ENCODE measurements at places on chromosomes 2 and 18.

DNA sequence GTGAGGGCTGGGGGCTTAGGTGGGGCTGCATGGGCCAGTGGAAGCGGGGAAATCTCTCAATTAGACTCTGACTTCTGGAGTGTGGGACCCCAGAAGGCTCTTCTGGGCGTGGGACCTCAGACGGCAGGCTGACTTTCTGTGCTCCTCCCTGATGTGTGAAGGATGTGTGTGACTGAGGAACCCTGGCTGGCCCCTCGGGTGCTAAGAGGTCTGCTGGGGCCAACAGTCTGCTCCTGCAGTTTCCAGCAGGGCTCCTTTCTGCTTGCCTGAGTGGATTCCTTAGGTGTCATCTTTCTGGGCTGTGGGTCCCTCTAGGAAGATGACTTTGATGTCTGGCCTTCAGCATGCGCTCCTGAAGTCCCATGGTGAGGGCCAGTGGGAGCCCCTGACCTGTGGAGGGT is 167.5 kb downstream of the DYSF start:
- no peak for DNase-seq

GRCh38 chr2:204298404-204298803 is 246.9 kb upstream of the PARD3B start:
- DNase-seq: no peak

- DNase-seq: no peak
These were observed 157.0 kb upstream of the SH3BP4 start for GRCh38 chr2:234794866-234795265.

DNA sequence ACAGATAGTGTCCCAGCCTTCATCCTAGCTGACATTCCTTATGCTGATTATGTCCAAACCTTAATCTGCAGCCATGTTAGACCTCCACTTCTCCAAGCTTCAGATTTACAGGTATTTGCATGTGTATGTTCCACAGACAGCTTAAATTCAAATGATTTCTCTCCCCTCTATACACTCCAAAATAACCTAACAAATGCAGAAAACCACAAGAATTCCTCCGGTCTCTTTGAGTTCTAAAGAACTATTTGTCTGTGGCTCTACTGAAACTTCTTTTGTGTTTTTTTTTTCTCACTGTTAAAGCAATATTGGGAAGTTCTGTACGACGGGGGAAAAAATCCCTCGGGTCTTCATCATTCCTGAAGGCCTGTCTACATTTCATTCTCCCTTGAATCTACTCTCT is 8.6 kb downstream of the NDUFS1 start:
- no peak for DNase-seq

DNA sequence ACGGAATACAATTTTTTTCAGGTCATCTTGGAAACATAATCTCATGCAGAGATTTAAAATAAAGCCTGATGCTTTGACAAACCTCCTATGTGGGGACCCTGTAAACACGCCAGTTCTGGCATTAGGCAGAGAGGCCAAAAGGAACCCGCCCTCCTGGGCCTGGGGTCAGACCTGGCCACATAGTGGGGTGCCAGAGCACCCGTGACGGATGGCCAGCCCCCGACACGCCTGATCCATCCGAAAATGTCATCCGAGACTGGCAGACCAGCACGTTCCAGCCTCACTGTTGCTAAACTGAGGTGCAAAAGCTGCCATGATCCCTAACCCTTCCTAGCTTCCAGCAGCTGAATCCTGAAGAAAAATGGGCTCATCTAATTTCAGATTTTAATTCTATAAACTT is 222.6 kb upstream of the SALL3 start:
- no peak for DNase-seq

DNA sequence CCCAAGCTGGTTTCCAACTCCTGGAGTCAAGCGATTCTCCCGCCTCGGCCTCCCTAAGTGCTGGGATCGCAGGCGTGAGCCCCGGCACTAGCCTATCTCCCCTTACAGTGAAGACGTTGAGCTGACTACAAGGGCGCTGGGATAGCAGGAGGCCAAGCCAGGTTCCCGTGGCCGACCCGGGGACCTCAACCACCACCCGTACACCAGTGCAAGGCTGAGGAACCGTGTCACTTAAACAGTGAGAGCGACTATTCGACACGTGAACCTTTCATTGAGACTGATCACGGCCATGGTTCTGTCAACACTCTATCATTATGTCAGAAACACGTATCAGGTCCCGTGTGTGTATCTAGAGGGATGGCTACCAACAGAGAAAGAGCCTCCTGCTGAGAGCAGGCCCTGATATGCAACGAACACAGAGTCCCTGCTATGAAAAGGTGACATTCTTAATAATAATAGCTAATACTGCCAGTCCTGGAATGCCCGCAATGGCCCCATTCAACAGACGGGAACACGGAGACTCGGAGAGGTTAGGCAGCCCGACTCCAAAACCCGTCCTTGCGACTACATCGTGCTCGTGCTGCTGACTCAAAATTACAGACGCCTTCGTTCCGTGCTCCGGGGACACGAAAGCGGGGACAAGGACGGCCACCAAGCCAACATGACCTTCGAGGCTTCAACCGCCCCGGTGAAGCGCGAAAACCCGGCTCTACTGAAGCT is 833 bp downstream of the AFG3L2 start:
- DNase-seq: peak; percentile 67

GRCh38 chr2:159124931-159125467 is 156.6 kb downstream of the TANC1 start:
- DNase-seq: peak; percentile 62

- DNase-seq: no peak
These were observed 9.5 kb upstream of the INPP1 start for GRCh38 chr2:190333928-190334327.

- DNase-seq: no peak
These were observed 37.5 kb upstream of the HAAO start for GRCh38 chr2:42829671-42830440.
